ENCODE measurements at places on chromosomes 11 and 22.

- DNase-seq: no peak
Measured at GRCh38 chr11:11458485-11458884, 105.4 kb upstream of the CSNK2A3 start.

DNA sequence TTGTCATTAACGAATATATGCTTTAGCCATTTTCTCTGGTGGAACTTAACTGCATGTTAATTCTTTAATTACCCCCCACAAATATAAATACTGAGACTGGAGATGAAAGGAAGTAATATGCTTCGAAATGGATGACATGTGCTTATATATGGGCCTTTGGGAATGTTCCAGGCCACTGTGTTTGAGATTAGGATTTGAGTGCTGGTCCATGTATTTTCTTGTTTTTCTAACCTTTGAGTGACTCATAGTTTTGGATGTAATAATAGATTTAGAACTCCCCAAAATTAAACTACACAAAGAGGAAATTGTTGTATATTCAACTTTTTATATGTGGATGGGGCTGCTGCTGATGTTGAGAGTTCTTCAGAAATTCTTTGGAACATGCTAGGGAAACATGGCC, 54.2 kb downstream of the EXT2 start:
- no peak for DNase-seq

DNA sequence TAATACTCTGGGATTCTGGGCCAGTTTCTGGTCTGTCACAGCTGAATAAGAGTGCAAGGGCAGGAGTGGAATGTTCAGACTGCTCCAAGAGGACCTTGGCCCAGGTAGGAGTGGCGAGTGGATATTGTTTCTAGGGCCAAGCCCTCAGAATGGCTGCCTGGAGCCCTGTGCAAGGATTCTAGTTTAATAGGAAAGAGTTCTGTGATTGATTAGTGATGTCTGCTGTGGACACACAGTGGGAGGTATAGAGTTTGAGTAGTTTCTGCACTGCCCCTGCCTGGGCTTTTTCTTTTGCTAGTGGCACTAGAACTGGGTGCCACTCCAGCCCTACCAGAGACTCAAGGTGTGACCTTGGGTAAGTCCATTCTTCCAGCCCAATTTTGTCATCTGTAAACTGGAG, 9.7 kb upstream of the MPPED1 start:
- no peak for DNase-seq

GRCh38 chr11:61170566-61170965, 9.3 kb upstream of the VPS37C start:
- no peak for DNase-seq

DNA sequence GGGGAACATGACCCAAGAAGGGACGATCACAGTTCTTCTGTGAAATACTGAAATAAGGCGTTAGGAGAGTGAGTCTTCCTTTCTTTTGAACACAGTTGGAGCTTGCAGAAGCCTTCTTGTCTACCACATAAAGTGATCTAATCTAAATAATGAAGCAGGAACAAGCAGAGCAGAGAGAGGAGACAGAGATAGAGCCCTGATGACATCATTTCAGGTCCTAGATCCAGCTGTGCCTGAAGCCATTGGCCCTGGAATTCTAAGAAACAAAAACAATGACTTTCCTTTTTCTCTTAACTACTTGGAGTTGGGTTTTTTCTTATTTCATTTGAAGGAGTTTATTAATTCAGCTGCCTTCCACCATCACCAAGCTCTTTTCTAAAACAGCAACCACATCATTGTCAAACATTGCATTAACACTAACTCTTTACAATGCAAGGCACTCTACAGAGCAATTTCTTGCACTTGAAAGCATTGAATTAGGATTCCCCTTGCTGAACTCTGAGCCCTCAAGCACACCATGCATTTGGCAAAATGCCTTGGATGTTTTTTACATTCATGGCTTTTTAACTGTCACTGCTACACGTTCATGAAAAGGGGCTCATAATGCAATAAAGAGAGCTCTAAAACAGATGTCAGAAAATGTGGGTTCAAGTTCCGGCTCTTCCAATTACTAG, 117.2 kb upstream of the TIMP3 start:
- DNase-seq: no peak

- no peak for DNase-seq
Measured at GRCh38 chr11:118789501-118790356, 1.2 kb downstream of the DDX6 start.

GRCh38 chr11:35905646-35906276, 38.1 kb upstream of the LDLRAD3 start:
- DNase-seq: no peak

- DNase-seq: no peak
Measured at GRCh38 chr11:134261626-134262488, 8.5 kb downstream of the ACAD8 start.

GRCh38 chr11:16606784-16607674, 131.4 kb upstream of the C11orf58 start:
- DNase-seq: no peak

DNA sequence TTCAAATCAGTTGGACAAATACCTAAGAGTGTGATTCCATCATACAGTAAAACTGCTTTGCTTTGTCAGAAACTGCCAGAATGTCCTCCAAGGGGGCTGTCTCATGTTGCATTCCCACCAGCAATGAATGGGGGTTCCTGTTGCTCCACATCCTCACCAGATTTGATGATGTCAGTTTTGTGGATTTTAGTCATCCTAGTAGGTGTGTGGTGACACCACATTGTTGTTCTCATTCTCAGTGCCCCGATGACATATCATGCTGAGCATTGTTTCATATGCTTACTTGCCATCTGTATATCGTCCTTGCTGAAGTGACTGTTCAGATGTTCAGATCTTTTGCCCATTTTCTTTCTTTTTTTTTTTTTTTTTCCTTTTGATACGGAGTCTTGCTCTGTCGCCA, 37.0 kb downstream of the CDPF1 start:
- no peak for DNase-seq

- DNase-seq: no peak
Measured at GRCh38 chr22:26718488-26718887, 61.1 kb downstream of the MIAT start.

DNA sequence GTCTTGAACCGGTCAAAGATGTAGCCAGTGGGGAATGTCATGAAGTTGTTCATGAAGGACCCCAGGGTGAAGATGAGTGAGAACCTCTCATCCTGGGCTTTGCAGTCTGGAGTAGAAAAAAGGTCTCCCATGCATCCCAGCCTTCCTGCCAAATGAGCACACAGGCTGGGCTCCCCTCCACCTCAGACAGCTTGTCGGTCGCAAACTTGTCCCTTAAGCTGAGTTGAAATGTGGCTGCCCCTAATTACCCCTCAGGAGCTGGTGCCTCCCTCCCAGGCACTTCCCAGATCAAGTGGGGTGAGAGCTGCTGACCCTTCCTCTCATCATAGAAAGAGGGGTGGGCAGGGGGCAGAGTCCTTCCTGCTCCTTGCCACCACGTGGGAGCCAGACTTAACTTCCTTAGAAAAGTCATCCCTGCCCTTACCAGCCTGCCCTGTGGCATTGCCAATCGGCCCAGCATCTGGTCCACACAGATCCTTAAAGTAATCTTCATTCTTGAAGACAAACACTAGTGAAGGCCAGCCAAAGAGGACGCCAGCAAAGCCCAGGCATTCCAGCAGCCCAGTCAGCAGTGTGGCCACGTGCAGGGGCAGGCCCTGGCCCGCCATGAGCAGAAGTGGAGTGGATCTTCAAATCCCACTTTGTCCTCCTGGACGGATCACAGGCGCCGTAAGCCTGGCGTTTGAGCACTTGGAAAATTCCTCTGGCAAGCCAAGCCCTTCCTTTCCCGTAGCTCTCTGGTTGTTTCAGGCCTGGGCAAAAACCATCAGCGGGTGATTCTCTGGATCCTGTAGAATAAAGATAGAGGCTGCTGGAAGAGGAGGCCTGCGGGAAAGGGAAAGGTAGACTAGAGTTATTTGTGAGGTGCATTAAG, 1.1 kb downstream of the SLC43A3 start:
- DNase-seq: no peak

GRCh38 chr11:100889758-100890157, 202.7 kb downstream of the ARHGAP42 start:
- DNase-seq: no peak

DNA sequence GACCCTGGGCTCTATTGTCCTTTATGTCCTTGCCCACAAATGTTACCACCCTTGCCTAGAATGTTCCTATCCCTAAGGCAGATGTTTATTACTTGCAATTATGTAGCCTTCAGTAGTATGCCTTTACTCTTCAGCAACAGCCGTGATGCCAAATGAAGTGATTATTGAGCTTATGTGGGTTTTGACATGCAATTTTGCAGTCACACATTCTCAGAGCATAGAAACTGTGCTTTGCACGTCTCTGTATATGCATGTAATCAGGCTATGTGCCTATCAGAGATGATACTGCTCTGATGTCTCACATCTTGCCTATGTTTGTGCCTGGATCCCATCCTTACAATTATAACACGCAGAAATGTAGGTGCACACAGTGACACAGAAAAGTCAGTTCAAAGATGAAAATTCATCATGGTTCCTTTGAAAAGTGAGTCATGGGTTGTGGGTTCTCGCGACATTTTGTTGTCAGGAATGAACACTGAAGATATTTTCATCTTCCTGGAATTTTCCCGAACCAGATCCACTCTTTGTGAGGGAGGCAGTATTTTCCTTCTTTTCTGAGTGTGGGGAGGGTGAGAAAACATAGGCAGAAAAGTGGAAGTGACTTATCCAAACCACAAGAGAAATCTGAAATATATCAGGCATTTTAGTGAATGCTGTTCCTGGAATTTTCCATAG, 81.1 kb downstream of the BMAL1 start:
- no peak for DNase-seq
